ENCODE measurements at places on chromosomes 3 and 15.

DNA sequence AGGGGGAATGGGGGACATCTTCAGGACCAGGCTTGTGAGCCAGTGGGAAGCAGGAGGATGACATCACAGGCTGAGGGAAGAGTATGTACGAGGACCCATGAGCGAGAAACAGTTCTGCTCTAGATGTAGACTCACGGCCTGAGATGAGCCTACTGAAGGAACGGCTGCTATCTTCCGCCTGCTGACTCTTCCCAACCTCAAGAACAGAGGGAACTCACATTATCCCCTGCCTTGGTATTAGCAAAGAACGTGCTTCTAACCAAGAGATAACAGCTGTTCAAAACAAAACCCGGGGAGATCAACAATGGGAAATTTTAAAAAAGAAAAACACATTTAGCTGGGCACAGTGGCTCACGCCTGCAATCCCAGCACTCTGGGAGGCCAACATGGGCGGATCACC lies 25.3 kb downstream of the AVEN start:
- DNase-seq: no peak

- DNase-seq: no peak
These were observed 73.5 kb upstream of the XCR1 start for GRCh38 chr3:46100812-46101211.

DNA sequence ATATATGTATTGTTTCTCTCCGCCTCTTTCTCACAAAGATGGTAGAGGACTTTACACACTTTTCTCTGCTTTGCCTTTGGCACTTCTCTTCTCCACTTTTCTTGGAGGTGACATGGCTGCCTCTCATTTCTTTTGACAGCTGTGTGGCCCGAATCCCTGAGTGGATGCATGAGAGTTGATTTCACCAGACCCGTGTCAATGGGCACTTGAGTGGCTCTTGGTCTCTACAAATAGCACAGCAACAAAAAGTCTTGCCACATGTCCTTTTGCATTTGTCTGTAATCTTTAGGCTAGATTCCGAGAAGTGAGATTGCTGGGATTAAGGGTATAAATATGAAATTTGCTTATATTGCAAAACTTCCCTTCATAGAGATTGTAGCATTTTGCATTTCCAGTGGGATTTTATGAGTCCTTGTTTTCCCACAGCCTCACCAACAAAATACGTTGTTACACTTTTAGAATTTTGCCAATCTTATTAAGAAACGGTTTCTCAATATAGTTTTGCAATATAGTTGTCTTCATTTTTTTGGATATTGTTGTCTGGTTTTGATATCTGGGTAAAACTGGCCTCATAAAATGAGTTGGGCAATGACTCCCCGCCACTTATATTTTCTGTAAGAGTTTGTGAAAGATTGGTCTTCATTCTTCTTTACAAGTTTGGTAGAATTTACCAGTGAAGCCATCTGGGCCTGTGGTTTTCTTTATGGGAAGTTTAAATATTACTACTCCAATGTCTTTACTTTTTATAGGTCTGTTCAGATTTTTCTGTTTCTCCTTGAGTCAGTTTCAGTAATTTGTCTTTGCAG lies 5.2 kb upstream of the TRPM1 start:
- no peak for DNase-seq

GRCh38 chr15:72117486-72118016 lies 399 bp downstream of the MYO9A start:
- peak; percentile 74 for DNase-seq

GRCh38 chr3:46500656-46501635 lies 3.2 kb downstream of the RTP3 start:
- no peak for DNase-seq

DNA sequence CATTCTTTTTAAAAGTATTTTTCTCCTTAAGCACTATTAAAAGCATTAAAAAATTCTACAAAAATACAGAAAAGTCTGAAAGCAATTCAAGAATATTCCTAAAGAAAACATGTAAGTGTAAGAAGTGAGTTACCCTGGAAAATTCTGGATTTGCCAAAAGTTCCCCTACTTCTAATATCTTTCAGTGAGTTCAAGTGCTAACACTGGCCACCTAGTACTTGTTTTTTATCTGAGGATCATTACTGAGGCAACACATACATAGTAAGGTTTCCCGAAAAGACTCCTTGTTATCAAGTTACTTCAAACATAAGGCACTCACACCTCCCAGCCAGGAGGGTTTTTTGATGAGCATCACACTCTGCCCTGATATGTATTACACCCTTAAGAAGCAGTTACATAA lies 158.4 kb downstream of the TIGIT start:
- DNase-seq: no peak

- no peak for DNase-seq
These were observed 208.8 kb downstream of the GABRG3 start for GRCh38 chr15:27179789-27180188.

DNA sequence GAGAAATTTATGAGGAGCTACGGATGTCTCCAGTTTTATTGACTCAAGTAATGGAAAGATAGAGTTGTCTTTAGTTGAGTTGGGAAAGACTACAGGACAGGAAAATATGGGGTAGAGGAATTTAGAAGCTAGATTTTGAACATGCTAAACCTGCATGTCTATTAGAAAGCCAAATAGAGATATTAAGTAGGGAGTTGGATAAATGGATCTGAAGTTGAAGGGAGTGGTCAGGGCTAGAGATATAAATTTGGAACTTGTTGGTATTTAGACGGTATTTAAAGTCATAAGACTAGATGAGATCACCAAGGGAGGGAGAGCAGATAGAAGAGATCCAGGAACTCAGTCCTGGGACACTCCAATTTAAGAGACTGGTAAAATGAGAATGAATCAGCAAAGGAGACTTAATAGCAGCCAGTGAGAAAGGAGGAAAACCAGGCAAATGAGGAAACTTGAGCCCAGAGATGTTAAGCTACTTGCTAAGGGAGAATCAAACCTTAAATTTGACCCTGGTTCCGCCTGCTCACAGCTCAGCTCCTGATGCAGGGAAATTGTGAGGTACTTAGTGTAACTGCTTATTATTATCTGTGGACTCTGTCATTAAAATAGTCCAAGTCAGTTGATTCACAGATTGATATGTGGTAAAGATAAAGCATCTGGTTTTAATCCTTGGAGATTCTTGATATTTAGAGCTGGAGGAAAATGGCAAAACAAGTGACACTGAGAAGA lies 35.8 kb downstream of the ABI3BP start:
- no peak for DNase-seq

DNA sequence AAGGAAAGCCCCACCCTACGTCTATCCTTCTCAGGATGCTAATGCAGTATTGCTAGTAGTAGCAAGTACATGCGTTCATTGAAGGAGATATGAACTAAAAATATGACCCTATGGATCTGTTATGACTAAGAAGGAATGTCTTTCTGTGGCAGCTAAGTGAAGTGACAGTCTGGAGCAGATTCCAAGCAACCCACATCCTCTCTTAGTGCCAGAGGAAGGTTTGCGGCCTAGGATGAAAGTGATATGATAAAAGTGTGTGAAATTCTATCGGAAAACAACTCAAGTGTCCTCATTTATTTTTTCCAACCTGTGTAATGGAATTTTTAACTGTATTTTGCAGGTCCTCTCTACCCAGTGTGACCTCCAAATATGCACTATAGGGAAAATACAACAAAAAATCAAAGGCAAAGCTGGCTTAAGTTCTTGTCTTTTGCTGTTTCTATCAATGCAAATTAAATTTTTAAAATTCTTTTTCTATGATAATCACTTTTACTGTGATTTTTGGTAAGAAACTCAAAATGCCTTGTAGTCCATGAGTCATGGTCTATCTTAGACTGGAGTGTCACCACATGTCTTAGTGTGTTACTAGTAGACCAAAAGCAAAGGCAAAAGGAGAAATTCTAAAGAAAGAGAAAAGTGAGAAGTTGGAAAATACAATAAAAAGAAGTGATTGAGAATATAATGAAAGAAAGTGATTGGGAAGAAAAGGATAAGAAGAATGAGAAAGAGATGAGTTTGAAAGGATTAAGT lies 161.2 kb upstream of the TMCO5A start:
- no peak for DNase-seq

GRCh38 chr3:56855856-56856512 lies 54.2 kb upstream of the ARHGEF3 start:
- peak; percentile 44 for DNase-seq

- DNase-seq: no peak
These were observed 39.0 kb upstream of the TRAK1 start for GRCh38 chr3:42052132-42052483.

GRCh38 chr15:101664303-101664913 lies 12.2 kb upstream of the TM2D3 start:
- no peak for DNase-seq

DNA sequence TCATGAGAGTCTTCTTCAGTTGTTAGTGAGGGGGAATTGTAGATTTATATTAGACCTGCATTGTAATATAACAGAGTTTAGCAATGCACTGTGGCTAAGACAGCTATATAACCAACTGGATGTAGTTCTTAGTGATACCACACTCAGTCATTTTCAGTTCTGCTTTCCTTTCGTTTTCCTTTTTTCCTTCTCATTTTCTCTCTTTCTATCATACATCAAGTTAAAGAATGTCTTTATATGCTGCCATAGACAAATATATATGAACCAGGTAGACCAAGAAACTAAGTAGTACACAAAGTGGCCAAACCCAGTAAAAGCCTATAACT lies 43.7 kb upstream of the CD47 start:
- no peak for DNase-seq

DNA sequence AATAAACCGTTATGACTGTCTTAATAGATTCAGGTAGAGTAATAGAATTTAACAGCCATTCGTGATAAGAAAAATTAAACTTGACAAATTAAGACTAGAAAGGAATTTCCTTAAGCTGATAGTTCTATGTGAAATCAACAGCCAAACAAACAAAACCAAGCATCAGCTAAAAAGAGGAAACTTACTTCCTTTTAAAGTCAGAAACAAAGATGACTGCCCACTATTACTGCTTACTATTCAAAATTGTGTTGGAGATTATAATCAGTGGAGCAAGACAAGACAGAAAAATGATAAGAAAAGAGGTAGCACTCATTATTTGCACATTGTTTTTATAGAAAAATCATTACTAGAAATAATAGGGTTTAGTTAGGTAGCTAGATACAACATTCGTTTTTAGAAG lies 13.8 kb upstream of the FAH start:
- no peak for DNase-seq

- DNase-seq: no peak
These were observed 52.9 kb downstream of the RYK start for GRCh38 chr3:134197681-134198261.

DNA sequence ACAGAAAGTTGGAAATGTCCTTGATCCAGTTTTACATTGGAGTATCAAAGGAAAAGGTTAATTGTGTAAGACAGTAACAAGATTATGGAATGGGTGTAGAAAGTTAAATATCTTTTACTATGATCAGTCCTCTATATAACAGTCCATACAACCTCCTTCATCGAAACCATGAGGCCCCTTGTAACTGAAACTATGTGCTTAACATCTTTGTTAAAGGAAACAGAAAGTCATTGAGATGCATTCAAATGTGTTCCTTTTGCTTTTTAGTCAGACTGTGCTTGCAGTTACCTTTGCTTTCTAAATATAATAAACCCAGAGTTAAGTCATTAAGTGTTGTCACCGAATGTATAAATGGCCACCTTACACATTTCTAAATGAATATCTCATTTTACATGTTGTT lies 1298.5 kb downstream of the ROBO2 start:
- DNase-seq: no peak

DNA sequence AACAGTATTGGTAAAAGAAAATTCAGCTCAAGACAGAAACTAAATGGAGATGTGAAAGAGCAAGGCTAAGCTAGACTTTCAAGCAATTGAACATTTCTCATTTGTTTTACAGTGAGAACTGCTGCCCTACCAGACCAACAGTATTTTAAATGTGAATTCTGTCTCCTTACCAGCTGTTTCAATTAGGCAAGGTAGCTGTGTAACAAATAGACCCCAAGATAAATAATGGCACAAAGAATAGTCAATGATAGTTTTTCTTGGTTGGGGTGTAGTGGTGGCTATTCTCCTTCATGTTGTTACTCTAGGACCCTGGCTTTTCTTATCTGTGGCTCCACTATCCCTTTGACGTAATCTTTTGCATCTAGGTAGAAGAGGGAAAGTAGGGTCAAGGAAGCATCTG lies 30.4 kb upstream of the THRB start:
- no peak for DNase-seq

- DNase-seq: peak; percentile 61
These were observed 795 bp upstream of the SCAANT1 start for GRCh38 chr3:63912768-63913588.

- no peak for DNase-seq
These were observed 308.3 kb downstream of the LRTM1 start for GRCh38 chr3:54619531-54619930.

GRCh38 chr15:90006217-90007075 lies 5.3 kb downstream of the ZNF710 start:
- no peak for DNase-seq

- DNase-seq: no peak
These were observed 398.2 kb upstream of the TPM1 start for GRCh38 chr15:62644216-62644888.

- no peak for DNase-seq
These were observed 108.5 kb downstream of the TBC1D2B start for GRCh38 chr15:77969055-77969454.

DNA sequence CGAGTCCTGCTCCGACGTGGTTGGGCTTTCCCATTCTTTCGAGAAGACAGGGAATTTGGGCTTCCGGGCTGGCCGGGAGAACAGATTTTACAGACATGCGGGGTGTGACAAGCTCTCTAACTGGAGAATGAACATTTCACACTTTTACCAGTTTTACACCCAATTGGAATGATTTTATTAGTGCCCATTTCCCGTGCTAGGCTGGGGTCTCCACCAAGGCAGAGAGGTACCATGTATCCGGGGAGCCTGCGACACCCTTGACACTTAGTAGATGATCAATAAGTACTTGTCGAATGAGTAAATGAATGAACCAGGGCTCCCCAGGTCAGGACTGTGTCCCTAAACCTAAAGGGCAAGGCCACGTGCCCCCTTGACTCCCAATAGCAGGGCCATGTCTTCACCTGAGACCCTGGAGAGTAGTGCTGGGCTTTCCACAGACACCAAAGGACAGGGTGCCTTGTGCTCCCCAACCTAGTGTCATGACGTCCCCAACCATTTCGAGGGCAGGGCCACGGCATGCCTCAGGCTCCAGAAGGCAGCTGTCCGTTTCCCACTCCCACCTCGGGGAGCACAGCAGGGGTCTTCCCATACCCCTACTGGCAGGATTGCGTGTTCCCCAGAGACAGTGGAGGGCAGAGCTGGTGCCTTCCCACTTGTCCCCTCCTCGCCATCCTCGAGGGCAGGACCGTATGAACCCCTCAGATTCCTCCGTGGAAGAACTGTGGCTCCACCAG lies 679 bp upstream of the MYD88 start:
- peak; percentile 31 for DNase-seq

GRCh38 chr15:90592131-90592881 lies 62.6 kb downstream of the CRTC3 start:
- no peak for DNase-seq

Measured in activated naive CD4-positive, alpha-beta T cell treated with Interleukin-2 at 50 U/mL for 16 hours (primary cell).